H7 (cell line): ENCODE measurements at places on chromosomes 13 and 19.

GRCh38 chr19:49017666-49018351, 918 bp upstream of the LHB start:
- peak; percentile 89 for DNase-seq

DNA sequence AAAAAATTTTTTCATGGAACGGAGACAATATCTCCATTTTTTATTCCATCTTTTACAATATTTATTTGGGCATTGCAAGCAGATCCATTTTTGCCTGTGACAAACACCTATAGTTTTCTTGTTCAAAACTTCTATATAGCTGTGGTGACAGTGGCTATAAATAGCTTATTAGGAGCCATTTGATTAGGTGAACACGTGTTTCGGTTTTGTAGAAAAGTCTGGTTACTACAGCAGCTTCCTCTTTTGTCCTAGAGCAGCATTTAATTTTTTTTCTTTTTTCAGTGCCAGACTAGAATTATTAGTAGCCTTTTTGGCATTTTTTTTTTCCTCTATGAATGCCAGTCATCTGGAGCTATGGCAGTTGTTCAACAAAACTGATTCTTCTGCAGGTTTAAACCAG, 123.5 kb downstream of the RXFP2 start:
- no peak for DNase-seq

DNA sequence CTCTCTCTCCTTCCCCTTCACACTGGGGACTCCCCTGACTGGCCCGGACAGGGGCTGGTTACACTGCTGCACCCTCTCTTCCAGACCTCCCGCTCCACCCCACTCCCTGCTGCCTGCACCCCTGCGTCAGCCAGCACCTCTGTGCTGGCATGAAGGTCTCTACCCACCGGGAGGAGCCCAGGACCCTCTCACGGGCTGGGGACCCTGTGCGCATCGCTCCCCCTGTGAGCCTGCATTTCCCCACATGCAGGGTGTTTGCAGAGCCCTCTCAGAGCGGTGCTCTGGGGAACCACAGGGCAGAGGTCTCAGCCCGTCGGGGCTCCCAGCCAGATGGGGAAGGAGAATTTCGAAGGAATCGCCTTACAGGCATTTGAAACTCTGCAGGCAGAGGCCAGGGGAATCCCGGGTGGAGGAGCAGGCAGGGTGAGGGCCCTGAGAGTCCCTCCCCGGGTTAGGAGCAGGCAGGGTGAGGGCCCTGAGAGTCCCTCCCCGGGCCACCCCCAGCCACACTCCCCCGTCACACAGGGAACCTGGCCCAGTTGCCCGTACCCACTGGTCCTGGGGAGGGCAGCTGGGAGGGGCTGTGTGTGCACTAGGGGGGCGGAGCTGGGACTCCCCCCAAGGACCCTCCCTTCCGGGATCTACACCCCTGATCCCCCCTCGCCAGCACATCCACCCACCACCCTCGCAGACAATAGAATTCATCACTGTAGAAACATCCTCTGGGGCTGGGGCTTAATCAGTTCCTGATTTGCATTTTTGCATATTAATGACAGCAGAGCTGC, 16.3 kb upstream of the TCF3 start:
- DNase-seq = peak; percentile 80

- no peak for DNase-seq
Measured at GRCh38 chr13:108812661-108813060, 183.2 kb downstream of the MYO16 start.

- peak; percentile 52 for DNase-seq
Measured at GRCh38 chr13:20177049-20177831, 15.5 kb downstream of the GJB2 start.

- no peak for DNase-seq
Measured at GRCh38 chr13:112737294-112737693, 47.5 kb downstream of the ATP11A start.

GRCh38 chr13:105608104-105608503, 927.4 kb downstream of the EFNB2 start:
- DNase-seq = no peak

DNA sequence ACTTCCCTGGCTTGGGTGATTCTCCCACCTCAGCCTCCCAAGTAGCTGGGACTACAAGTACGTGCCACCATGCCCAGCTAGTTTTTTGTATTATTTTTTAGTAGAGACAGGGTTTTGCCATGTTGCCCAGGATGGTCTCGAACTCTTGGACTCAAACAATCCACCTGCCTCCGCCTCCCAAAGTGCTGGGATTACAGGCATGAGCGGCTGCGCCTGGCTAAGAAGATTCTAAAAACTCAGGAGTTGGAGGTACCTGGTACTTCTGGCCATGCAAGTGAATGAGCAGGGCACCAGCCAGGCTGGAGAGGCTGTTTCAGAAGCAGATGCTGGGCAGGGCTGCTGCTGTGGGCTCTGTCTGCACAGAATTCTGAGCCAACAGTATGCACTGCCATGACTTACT, 6.1 kb downstream of the MZF1 start:
- no peak for DNase-seq

DNA sequence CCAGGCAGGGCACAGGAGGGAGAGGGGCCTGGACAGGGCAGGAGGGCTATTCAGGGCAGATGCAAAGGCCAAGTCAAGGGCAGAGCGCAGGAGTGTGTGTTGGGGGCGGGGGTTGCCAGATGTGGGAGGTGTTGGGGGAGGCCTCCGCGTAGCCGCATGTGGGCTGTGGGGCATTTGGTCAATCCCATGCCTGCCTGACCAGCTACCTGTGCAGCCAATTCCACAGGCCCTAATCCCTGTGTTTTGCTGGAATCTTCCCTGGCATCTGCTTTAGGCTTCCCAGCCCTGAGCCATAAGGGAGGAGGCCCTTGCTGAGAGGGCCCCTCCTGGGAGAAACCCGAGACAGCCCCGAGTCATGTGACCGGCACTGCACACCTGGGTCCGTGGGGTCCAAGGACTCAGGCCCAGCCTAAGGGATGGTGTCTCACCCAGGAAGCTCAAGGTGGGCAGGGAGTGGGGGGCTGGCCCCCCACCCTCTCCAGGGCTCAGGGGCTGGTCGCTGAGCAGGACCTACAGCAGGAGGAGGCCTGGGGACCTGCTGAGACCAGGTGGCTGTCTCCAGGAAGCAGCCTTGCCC, 20.3 kb downstream of the RFX1 start:
- peak; percentile 88 for DNase-seq

- DNase-seq = no peak
Measured at GRCh38 chr19:31444931-31445330, 95.7 kb upstream of the TSHZ3 start.

DNA sequence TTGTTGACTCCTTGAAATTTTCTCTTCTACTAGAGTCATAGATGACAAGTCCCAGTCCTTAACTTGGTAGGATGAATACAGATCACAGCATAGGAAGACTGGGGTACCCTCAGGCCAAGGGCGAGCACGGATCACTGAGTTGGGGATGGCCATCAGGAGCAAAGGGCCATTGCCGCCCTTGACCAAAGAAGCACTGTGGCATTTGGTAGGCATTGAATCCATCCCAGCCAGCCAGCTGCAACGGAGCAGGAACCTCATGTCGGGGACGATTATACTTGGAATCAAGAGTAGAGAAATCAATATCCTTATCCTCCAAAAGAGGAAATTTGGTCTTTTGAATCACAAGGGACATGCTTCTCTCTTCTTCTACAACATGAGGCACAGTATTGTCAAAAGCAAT, 50.1 kb upstream of the ZNF573 start:
- no peak for DNase-seq

DNA sequence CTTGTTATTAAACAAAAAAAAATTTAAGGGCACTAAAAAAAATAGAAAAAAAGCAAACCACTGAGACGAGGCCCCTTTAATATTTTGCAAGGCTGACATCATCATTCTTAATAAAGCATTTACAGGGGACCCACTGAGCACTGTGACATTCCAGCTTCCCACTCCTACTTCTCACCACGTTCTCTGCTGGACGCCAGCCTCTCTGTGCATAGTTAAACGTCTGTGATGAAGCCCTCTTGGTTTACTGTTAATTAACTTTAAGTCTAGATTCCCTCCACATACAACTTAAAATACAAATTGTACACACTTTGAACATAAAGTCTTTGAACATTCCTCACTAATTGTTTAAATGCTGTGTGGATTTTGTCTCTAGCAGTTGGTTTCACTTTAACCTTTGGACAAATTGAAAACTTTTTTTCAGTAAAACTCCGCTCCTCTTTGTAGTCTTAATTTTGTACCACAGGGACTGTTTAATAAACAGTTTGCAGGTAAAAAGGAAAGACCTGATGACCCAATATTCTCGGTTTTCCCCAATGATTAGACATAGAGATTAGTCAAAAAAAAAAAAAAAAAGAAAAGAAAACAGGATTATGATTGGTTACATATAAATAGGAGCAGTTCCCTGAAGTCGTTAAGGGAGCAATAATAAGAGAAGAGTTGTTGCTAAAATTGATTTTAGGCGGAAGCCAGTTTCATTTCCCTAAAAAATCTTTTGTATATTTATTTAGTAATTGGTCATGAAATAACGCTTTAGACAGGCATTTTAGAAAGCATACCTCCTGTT, 219.8 kb downstream of the MZT1 start:
- DNase-seq = no peak

DNA sequence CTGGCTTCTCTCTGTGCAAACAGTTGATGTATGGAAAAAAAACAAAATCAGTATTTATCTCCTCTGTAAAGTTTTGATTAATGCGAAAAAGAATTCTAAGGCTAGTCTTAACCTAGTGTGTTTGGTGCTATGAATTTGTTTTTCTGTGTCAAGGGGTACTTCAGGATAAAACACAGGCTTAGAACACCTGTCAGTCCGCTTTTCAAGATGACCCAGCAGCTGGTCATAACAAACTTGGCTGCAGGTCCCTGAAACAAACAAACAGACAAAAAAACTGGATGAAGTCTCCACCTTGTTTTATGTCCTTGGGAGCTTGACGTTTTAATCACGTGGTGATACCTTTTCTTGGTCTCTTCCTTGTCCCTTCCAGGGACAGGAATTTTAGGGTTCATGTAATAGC, 689.3 kb downstream of the UQCRFS1 start:
- no peak for DNase-seq

DNA sequence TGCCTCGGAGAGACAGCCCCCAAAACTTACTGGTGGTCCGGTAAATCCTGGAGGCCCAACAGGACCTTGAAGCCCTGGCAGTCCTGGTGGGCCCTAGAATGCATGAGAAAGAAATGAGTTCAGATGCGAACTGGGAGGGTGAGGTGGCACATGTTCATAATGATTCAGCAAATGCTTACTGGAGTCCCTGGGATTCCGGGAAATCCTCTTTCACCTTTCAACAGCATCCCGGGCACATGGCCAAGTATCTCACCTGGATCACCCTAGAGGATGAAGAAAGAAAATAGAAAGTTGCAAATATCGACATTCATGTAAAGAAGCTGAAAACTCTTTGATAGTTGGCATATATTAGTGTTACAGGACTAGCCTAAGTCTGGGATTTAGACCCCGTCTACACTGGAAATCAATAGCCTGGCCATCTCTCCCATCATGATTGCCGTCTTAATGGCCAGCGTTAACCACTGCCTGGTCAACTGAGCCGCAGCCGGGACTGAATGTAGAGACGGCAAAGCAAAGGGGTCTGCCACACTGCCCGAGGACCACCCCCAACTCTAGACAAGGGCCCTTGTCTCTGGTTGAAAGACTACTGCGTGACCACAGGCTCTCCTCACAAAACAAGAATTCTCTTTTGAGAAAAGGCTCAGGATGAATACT, 96.9 kb downstream of the COL4A1 start:
- no peak for DNase-seq

- no peak for DNase-seq
Measured at GRCh38 chr13:80361883-80362327, 21.0 kb upstream of the SPRY2 start.

DNA sequence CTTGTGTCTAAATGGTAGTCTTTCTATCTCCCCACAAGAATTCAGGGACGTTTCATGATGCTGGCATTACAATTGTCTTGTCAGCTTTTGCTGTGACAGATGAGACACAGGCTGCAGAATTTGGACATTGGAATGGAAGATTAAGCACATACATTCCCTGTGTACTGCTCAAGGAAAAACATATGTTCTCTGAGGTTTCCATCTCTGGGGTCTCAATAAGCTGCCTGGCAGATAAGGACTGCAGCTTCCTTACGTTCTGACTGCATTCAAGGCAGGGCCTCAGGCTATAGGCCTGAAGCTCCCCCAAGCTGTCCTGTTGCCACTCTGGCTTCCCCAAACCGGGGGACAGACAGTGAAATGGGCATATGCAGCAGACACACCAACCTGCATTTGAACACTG, 91.3 kb upstream of the KL start:
- no peak for DNase-seq

GRCh38 chr13:39196965-39197646, 158.8 kb downstream of the NHLRC3 start:
- DNase-seq = no peak

DNA sequence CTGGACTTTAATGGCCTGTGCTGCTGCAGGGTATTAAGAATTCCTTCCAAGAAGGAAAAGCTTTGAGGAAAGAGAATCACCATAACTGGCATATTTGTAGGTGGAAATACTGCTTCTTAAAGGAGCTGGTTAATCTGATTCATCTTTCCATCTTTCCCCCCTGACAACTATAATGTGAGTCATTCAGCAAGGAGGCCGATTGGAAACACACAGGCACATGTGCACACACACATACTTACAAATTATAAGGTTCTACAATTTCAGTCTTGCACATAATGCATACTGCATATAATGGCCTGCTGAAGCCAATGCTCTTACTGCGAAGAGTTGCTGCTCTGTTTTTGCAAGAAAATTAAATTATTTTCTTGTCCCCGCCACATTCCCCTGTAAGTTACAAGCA, 78.8 kb upstream of the TPP2 start:
- DNase-seq = no peak
